ENCODE measurements at places on chromosomes 13 and 19.

DNA sequence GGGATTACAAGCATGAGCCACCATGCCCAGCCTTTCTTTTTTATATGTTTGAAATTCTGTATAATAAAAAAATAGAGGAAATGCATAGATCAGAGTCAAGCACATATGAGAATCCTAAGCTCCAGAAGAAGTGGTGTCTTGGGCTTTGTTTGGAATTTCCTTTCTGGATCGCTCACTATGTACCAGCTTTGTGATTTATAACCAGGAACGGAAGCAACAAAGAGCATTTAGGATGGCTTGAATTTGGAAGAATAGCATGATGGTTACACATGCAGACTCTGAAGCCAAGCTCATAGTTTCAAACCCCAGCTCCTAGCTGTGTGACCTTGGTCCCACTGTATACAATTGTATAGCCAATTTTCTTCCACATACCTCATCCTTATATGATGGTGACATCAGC lies 28.0 kb upstream of the SLC15A1 start:
- no peak for DNase-seq

DNA sequence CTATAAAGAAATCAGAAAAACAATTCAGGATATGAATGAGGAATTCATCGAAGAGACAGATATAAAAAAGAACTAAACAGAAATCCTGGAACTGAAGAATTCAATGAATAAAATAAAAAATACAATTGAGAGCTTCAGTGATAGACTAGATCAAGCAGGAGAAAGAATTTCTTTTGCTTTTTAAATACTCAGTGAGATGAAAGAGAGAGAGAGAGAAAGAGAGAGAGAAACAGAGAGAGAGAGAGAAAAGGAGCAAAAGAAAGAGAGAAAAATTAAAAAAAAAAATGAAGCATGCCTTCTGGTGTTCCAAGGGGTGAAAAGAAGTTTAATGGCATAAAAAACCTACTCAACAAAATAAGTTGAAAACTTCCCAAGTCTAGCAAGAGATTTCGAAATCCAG lies 22.0 kb upstream of the SLC7A9 start:
- no peak for DNase-seq

DNA sequence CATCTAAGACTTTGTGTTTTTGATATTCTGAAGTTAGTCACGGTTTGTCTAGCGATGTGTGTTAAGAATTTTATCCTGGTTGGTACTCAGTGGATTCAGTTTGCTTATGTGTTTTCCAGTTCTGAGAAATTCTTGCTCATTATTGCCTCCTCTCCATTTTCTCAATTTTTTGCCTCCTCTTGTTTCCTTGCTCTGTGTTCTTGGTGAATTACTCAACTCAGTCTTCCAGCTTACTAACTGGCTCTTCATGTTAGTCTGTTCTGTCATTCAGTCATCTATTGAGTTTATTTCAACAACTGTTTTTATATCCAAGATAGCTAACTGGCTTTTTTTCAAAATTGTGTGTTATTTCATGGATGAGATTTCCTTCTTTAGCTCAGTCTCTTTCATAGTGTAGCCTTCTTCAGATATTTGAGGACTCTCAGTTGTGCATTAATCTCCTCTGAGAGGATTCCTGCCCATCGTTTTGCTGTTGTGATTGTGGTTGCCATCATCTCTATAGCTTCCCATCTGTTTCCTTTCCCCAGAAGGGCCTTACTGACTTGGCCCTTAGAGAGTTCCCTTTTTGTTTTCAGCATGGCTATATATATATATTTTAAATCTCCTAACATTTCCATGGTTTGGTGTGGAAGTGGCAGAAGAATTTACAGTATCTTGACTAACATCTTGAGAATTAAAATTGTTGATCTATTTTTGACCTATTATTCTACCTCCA lies 6.2 kb downstream of the SETDB2 start:
- DNase-seq: no peak

GRCh38 chr13:52012512-52012836 lies 276 bp downstream of the ALG11 start:
- no peak for DNase-seq

DNA sequence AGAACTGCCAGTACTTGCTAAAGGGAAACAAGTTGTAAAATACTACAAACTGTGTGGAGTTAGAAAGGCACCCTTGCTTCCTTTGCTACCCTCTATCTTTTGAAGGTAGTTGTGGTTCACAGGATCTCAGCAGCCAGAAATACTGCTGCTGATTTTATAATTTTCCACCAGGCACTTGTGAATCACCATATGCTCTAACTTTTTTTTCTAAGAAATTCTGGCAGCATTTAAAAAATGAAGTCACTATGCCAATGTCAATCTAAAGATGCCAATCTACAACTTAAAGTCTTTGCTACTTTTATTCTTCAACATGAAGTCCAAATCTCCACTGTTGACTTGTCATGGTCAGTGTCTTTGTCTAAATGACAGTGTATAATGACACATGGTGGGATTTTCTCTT lies 327.7 kb downstream of the ITGBL1 start:
- no peak for DNase-seq

DNA sequence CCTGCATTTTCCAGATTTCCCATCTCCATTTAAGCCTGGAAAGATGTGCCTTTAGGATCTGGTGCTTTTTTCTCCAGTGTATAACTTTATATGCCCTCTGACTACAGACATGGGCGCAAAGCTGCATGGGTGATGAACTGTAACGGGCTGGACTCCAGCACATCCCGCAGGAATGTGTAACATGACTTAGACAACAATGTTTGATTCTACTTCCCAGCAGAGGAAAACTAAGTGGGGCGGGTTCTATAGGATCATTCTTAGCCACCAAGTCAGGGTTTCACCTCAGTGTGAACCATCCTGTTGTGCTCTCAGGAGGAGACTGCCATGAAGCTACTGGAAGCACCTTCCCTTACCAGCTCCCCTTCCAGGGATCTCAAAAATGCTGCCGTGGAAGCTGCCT lies 93.2 kb upstream of the SERP2 start:
- no peak for DNase-seq

DNA sequence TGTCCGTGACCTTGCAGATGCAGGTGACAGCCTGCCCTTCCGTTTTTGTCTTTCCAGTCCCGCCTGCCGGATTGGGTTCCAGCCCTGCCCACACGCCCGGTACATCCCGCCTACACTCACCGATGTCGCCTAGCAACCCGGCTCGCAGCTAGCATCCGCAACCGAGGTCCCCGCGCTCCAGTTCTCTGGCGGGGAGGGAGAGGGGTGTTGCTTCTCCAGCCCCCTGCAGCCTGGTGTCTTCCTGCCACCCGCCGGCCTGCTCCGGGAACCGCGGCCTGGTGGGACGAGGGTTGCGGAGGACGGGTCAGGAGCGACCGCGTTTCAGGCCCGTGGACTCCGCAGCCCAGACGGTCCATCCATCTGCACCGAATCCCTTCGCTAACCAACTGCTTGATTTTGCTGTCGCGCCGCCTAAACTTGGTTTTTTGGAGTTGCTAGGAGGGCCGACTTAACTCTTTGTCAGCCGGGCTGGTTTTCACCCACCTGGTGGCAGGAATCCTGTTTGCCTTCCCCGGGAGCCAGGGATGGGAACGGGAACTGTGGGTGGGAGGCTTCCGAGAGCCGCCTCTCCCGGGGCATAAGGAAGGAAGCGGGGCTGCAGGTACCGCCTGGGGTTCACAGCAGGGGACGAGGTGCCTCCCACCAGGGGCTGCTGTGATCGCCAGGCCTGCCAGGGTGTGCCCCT lies 15.4 kb upstream of the MATK start:
- no peak for DNase-seq

GRCh38 chr19:35247526-35248309 lies 1.1 kb upstream of the LSR start:
- no peak for DNase-seq

GRCh38 chr19:40549007-40549708 lies 27.5 kb upstream of the SHKBP1 start:
- peak; percentile 49 for DNase-seq

DNA sequence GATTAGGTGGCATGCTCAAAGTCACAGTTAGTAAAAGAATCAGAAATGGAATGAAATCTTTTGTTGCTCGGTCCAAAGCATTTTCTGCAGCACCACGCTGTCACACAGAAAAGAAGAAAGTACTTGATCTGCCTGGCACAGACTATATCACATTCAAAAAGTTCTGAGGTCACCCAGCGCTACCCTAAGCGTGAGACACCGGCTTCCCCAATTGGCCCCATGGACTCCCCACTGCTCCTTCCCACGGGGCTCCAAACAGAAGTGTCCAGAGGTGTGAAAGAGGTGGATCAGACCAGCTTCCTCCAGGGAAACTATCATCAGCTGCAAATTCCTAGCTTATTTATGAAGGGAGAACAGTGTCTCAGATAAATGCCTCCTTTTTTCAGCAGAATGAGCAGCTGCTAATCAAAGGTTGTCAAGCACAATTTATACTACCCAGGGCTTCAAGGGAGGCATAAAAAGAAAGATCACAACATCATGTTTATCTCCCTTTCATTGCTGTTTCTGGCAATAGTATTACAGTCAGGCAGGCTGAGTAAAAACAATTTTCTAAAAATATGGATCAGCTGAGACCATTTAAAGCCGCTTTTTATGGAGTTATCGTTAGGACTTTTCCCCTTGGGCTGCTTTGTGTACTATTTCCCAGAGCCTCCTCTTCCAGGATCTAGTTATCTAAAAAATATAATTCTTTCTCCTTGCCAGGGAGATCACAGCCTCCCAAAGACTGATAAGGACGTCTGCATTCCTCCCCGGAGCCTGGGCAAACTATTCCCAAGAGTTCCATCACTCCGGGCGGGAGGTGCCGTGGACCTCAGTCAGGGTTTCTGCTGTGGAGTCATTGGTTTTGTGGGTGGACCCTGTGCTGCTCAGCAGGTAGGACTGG lies 208.0 kb downstream of the LHFPL6 start:
- DNase-seq: no peak

- DNase-seq: no peak
Observed at GRCh38 chr19:16880884-16881554, 7.8 kb upstream of the F2RL3 start.

- no peak for DNase-seq
Observed at GRCh38 chr13:65011378-65011777, 2218.8 kb downstream of the PCDH9 start.

DNA sequence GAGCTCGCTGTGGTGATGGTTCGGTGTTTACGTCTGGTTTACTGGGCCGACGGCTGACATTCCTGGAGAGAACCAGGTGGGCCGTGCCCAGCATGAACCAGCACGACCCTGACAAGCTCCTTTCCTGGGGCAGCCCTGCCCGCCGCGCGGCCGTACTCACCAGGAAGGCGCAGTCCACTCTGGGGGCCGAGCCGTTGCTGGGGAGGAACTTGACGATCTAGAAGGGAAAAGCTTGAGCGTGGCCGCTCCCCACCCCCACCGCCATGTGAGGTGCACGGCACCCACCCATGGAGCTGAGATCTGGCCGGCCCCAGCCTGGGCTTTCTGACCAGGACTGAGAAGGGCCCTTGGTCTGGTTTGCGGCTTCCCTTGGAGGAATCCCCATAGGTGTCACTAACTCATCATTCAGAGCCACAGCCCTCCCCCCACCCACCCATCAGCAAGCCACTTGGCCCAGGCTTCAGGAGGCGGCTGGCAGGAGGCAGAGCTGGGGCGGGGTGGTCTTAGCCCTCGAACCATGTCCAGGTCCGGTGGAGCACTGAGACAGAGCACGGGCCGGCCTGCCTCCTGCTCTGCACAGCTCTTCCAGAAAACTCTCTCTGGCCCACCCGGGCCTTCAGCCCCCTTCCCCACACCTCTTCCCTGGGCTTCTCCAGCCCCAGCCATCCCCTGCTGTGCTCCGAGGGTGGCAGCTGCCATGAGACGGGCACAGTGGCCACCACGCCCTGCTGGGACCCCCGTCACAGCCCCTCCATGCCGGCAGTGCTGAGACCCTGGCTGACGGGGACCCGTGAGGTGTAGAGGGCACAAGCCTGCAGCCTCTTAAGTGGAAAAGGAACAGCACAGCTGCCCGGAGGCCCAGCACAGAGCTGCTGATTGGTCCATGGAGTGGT lies 6.2 kb downstream of the ATP4B start:
- no peak for DNase-seq

DNA sequence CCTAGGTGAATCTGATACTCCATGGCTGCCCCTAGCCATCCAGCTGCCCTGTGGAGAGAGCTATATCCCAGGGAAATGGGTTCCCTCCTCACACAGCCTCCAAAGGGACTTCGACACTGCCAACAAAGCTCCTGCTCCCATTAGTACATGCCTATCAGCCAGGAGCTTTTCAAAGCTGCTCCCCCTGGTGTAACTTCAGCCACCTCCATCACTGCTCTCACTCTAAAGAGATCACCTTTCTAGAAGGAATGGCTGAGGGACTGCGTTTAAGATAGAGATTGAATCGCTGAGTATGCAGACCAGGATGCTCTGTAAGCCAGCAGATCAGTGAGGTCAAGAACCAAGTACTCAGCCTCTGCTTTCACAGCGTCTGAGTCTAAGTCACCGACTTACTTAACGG lies 213.7 kb downstream of the NALCN start:
- DNase-seq: no peak

GRCh38 chr13:43433691-43434141 lies 353.1 kb downstream of the ENOX1 start:
- DNase-seq: no peak

DNA sequence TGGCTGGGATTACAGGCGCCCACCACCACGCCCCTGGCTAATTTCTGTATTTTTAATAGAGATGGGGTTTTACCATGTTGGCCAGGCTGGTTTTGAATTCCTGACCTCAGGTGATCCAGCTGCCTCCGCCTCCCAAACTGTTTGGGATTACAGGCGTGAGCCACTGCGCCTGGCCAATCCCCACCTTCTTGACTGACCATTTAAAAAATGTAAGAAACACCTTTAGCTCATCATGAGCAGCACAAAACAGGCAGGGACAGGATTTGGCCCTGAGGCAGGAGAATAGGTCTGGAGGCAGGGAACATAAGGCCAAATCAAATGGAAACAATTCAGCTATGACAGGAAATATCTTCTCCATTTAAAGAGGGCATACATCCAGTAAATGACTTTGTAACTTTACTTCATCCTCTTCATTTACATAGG lies 1.4 kb upstream of the MPV17L2 start:
- DNase-seq: no peak

DNA sequence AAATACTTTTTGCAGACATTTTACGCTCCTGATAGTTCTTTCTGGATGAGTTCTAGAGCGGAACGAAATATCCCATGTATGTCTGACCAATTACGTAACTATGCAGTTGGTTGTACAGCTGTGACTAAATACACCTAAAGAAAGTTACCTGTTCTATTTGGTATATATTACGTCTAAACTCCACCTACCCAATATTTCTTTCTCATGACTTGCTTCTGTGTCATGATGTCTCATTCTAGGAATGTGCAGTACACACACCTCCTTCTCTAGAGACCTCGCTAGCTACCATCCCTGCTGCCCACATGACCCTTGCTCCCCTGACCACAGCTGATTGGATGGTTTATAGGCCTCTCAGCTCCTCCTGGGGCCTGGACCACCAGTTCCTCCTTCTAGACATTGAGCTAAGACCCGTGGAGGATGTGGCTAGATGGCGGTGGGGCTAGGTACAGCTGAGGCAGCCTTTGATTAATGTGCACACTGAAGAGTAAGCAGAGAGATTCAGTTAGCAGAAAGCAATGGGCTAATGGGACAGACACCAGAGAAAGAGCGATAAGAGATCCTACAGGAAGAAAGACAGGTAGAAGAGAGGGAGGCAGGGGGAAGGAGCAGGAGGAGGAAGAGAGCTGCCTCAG lies 422.1 kb downstream of the COG6 start:
- DNase-seq: no peak

All from lung microvascular endothelial cell (primary cell).